ENCODE measurements at places on chromosomes 1 and 21.
A peak's percentile ranks its signal among the peaks of the same experiment; 100 is the strongest.

GRCh38 chr1:58781541-58782177 lies 2.2 kb downstream of the JUN start:
- DNase-seq = peak; percentile 69

GRCh38 chr1:87450136-87450535 lies 121.5 kb downstream of the LMO4 start:
- no peak for DNase-seq

DNA sequence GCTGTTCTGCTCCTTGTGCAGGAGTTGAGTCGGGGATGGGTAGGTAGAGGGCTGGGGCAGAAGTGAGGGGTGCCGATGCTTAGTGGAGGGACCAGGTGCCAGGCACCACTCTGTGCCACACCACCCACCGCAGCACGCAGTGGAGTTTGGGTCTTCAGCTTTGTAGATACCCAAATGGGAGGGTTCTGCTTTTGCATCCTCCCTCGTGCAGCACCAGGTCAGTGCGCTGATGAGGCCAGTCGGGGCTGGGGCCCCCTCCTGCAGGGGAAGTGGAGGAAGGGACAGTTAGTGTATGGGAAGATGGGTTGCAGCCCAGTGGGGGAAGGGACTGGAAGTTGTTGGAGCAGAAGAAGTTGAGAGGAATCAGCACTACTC lies 244.0 kb downstream of the RHOU start:
- DNase-seq = no peak

- peak; percentile 33 for DNase-seq
Observed at GRCh38 chr1:165383067-165383466, 26.6 kb upstream of the LMX1A start.

- DNase-seq = peak; percentile 68
Observed at GRCh38 chr1:24688621-24689195, 45.6 kb downstream of the SRRM1 start.

GRCh38 chr1:77063118-77063517 lies 156.1 kb downstream of the PIGK start:
- DNase-seq = no peak

DNA sequence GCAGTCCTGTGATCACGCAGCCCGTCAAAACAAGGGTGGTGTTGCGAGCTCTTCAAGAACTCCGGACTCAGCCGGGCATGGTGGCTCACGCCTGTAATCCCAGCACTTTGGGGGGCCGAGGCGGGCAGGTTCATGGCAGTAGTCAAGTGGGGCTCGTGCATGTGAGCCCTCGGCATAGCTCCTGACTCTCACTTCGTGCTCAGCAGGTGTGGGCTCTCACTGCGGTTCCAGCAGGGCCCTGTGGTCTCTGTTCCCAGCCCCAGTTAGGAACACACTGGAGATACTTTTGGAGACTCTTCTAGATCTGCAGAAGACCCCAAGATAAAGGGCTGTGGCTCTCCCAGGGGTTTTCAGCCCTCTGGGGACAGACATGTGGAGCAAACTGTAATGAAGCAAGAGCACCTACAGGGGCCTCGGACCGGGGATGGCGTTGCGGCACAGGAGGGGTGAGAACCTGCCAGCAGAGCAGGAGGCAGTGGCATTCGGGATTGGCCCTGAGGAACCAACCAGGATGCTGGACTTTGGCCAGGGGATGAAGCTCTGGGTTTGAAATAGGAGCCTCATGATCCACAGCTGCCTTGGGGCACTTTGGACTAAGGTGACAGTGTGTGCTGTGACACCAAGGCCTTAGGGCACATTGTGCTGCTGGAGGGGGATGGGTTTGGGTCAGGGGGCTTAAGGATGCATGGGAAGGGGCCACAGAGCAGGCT lies 443.2 kb downstream of the CAMTA1 start:
- no peak for DNase-seq

DNA sequence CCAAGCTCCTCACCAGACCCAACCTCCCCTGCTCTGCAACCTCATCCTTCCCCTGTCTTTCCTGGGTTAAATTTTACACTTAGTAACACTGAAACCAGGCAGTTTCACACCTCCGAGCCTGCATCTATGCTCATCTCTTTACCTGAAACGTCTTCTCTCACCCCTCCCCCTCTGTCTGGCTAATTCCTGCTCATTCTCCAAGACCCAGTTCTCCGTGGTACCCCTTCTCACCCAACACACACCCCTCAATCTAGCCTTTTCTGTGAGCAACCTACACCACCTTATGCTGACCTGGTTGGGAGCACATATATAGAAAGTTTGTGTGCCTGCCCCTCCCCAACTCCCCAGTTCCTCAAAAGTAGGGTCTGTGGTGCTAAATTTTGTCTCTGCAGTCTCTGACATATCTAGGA lies 3.7 kb upstream of the KIAA1614 start:
- no peak for DNase-seq

DNA sequence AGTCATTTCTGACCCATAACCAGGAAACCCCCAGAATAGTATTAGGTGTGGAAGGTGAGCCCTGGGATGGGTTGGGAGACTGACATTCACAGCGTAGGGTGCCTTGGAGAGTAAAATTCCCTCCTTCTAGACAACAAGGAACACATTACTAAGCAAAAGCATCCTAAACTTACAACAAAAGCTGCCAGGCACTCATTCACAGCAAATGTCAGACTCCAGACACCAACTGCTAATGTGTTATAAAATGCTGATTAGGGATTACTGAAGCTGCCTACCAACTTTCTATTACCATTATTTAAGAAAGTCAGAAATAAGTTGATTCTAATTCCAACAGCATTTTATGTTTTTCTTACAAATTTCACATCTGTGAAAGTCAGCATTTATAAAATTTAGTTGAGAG lies 40.0 kb upstream of the C1orf87 start:
- DNase-seq = no peak

- no peak for DNase-seq
Observed at GRCh38 chr1:118986555-118987467, 1.3 kb downstream of the TBX15 start.

- peak; percentile 47 for DNase-seq
Observed at GRCh38 chr1:55071477-55071876, 32.1 kb downstream of the PCSK9 start.

DNA sequence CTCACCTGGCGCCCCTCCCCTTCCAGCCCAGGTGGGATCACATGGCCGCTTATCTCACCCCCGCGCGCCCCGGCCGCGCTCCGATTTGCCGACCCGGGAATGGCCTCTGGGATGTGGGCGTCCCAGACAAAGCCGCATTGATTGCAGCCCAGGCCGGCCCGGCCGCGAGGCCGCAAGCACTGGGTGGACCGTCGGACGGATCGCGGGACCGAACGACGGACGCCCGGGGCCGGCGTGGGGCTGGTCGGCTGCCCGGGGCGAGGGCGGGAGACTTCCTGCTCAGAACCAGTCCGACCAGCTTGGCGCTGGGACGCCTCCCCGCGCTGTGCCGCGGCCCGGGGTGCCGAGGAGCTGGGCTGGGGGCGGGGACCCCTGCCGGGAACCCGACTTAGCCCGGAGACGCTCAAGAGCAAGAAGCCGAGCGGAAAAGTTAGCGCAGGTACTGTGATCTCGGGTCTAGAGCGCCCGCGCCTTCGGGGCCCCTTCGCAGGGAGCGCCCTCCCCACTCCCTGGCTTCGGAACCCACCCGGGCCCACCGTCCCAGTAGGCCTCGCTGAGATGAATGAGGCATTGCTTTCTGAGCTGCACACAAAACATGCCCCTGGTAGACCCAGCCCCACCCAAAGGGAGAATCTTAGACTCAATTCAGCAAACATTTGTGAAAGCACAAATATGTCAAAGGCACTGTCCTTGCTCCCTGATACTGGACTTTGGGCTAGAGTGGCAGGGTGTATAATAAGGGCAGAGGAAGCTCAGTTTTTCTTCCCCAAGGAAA lies 415 bp upstream of the LAD1 start:
- no peak for DNase-seq

DNA sequence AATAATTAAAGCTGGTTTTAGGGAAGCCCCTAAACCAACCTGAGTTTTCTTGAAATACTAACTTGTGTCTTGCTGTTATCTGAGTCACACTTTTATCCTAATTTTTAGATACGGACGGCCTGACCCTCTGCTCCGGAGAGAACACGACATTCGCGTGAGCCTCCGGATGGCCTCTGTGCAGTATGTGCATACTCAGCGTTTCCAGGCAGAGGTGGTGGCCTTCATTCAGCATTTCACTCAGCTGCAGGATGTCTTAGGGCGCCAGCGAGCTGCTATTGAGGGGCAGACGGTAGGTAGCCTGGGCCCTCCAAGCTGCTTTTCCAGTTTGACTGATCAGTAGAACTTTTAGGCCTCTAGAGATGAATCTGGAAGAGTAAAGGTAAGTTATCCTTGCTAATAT lies 63.6 kb downstream of the VPS13D start:
- DNase-seq = no peak

DNA sequence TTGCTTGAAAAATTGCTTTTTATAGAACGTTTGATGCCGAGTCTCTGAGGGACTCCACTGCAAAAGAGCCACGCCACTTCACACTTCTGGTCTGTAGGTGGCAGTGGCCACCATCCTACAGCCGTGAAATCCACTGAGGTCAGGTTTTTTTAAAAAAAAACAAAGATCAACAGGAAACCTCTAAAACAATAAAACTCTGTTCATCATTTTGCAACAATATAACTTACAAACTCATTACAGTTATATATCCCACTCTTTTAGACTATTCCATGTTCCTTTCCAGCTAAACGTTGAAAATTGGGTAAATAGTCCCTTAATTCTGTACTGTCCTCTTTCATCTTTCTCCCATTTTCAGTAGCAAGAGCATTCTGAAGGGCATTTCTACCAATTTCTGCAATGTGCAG lies 64.6 kb upstream of the FMN2 start:
- DNase-seq = peak; percentile 64

DNA sequence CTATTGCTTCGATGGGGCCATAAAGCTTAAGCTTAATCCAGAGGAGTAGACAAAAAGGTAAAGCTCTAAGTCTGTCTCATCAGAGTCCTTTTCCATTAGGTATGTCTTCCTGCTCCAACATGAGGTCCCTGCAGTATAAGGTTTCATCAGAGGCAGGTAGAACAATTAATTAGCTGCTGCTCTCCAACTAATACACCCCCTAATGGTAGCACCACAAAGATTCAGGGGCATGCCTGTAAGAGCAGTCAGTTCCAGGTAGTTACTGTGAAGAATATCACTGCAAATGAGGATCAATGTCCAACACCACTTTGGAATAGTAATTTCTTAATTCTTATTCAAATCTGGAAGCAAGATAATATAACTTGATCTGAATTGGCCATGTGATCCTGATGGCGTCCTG lies 160.3 kb upstream of the ESRRG start:
- no peak for DNase-seq

DNA sequence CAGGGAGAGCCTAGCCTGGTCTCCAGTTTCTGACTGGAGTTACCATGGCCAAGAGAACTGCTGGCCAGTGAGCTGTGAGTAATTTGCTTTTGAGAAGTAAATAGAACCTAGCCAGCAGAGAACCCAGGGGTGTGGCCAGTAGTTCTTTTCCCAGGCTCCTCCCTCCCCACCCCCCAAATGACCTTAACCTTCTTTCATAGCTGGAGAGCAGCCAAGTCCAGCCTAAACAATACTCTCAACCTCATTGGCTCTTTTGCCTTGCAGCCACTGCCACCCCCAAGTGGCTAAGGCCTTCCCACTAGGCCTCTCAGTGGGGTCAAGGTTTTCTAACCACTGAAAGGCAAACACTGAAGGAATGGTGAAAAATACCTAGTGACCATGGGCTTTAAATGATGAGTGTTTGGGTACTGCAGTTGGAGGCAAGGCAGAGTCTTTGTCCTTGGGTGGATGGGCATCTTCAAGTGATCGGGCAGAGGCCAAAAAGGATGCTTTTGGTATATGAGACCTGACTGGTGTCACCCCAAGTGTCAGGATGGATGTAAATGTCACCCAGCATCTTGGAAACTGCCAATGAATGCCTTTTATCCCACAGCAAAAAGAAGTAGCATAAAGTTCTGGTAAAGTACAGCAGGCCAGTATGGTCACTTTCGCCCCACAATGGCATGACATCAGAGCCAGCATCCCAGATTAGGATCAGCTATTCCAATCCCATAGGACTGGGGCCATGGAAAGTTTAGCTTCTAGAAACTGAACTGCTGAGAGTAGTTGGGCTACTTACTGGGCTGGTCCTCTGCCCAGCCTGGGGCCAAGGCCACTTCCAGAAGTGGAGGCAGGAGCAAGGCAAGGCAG lies 3.5 kb upstream of the PIGV start:
- peak; percentile 74 for DNase-seq

DNA sequence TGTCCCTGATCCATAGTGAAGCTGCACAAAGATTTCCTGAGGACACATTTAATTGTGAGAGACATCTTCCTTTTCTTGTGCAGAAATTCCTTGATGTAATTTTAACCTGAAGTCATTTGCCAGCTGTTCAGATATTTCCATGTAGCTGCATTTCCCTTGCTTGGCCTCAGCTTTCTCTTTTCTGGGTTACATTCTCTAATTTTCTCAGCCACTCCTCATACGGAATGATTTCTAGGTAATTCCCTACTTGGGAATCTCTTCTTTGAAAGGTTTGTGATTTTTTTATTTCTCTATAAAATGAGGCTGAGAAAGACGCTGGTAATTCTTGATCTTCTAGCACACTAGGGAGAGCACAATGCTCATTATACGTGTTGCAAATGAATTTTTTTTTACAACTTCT lies 199.0 kb downstream of the PCP4 start:
- DNase-seq = no peak

- DNase-seq = no peak
Observed at GRCh38 chr1:195828325-195828724, 779.9 kb downstream of the KCNT2 start.

DNA sequence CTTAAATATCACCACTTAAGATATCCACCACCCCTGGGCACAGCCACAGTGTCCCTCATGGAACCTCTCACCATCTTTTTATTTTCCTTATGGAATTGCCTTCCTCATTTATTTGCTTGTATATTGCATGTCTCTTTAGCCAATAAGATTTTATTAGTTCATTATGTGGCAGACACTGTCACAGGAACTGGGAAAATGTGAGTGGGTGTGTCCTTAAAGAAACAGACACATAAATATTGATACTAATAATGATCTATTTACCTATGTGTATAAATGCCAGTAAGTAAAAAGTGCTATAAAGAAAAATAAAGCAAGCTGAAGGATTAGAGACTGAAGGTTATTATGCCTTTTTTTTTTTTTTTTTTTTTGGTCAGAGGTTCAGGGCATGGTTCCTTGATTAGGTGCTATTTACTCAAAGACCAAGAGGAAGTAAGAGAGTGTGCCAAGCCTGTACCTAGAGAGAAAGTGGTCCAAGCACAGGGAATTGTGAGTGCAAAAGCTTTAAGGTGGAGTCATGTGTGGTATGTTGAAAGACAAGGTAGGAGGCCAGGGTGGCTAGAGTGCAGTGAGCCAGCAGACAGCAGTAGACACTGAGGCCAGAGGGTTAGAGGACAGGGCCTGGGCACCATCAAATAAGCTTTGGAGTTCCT lies 589.0 kb downstream of the USP25 start:
- DNase-seq = no peak

DNA sequence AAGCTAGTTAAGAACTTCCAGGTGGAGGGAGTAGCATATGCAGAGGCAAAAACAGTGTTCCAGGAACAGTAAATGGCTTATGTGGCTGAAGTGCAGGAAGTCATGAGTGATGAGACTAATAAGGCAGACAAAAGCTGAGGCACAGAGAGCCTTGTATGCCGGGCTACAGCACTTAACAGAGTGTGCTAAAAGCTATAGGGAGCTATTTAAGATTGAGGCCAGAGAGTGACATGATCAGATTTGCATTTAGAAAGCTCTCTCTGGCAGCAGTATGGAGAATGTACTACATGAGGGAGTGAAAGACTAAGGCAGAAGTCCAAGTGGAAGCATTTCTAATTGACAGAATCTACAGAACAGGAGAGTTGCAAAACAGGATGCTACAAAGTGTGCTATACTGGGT lies 38.6 kb downstream of the WASF2 start:
- no peak for DNase-seq

Measured in HCEC 1CT (cell line).